ENCODE measurements at places on chromosomes 13 and 19.

DNA sequence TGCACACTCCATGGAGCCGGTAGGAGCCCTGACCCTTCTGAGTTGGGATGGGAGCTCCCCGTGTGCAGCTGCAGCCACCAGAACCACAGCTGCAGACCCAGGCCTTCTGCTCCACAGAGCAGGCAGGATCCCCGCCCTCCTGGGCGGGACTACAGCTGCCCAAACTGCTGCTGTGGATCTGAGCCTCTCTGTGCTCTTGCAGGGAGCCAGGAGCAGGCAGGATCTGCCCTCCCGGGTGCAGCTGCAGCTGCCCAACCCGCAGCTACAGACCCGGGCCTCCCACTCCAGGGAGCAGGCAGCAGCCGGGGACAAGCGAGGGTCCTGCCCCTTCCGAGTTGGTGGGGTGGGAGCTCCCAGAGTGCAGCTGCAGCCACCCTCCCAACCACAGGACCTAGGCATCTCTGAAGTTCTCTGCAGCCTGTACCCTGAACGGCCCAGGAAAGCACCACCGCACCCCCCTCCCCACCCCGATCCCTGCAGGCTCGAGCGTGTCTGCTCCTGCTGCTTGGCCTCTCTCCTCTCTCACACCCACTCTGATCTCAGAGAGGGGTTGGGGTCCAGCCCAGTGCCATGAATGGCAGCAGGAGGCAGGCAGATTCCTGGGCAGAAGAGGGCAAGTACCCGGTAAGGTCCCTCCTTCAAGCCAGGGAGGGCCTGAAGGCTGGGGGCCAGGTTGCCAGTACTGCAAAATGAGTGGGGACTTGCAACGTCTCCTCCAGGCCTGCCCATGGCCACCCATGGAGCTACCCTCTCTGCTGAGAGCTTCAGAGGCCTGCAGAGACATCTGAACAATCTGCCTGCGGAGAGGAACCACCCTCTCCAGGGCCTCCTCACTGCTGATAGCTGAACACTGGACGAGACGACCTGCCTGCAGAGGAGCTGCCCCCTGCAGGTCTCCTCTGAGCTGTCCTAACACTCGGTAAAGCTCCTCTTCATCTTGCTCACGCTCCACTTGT lies 16.4 kb upstream of the EMP3 start:
- no peak for DNase-seq

- DNase-seq: no peak
These were observed 5.5 kb upstream of the EPS15L1 start for GRCh38 chr19:16477311-16477710.

GRCh38 chr13:84553227-84553626 lies 671.0 kb upstream of the SLITRK1 start:
- DNase-seq: no peak

DNA sequence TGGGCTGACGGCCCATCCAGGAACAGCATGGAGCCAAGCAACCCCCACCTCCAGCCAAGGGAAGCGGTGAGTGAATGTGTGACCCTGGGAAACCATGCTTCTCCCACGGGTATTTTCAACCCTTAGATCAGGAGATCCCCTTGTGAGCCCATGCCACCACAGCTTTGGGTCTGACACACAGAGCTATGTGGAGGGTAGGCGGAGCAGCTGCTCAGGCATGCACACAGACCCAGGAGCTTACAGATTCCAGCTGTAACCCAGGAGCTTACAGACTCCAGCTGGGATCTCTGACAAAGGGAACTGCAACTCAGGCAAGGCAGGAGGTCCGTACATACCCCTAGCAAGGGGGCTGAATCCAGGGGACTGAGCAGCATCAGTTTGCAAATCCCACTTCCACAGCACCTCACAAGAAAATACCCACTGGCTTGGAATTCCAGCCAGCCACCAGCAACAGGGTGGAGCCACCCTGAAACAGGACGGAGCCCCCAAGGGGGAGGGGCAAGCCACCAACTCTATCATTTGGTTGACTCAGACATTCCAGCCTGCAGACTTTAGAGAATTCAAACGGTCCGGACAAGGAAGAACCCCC lies 40.8 kb upstream of the RFXAP start:
- no peak for DNase-seq

- no peak for DNase-seq
These were observed 10.2 kb upstream of the TNFSF14 start for GRCh38 chr19:6680141-6680540.

Measured in activated CD4-positive, alpha-beta T cell treated with anti-CD3 and anti-CD28 coated beads, Interleukin-2, amount 10 ng/mL, durations not matched to agents 24 days and 14 days (primary cell).